Thymus (tissue), 14 donors: ENCODE measurements at places on chromosomes 2 and 18. TPM values are rescaled to one million over a fixed set of nuclear protein-coding genes. Genes with fewer than 3 reads are reported as not detected.
A peak's percentile ranks its signal among the peaks of the same experiment; 100 is the strongest.

The DSC3 gene
- 16.8 TPM for polyA plus RNA-seq

DNA sequence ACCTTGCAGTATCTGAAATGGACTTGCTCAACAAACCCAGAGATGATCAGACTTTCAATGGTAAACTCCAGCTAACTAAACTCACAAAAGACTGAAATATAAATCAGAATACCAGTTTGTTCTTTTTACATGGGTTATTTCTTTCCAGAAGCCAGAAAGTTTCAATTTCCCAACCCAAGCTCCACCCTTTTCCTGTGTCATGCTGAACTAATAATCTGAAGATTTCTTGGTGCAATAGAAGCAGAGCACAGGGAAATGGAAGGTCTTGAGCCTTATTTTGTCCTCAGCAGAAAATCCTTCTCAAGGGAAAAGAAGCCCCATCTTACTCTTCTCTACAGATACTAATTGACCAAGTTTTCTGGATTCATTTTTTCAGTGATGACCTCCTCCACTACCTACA, 93.3 kb upstream of the PAPOLG start:
- no peak for DNase-seq

The SF3B6 gene
- 163 TPM for polyA plus RNA-seq

The SLC40A1 gene
- polyA plus RNA-seq = 53.1 TPM

DNA sequence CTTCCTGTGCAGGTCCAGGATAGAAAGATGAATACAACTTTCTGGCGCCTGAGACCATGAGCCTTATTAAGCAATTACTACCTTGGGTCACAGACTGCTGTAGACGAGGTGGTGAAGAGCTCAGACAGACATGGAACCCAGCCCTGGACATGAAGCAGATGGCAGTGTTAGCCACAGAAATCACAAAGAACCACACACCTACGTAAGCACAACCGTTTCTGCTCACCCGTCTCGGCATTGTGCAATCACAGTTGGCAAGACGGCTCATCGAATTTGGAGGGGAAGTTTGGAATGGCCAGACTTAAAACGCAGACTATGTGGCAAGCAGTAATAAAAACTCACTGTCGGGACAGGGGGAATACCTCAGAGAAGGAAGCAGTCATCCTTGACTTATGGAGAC, 24.3 kb upstream of the ASPRV1 start:
- no peak for DNase-seq

DNA sequence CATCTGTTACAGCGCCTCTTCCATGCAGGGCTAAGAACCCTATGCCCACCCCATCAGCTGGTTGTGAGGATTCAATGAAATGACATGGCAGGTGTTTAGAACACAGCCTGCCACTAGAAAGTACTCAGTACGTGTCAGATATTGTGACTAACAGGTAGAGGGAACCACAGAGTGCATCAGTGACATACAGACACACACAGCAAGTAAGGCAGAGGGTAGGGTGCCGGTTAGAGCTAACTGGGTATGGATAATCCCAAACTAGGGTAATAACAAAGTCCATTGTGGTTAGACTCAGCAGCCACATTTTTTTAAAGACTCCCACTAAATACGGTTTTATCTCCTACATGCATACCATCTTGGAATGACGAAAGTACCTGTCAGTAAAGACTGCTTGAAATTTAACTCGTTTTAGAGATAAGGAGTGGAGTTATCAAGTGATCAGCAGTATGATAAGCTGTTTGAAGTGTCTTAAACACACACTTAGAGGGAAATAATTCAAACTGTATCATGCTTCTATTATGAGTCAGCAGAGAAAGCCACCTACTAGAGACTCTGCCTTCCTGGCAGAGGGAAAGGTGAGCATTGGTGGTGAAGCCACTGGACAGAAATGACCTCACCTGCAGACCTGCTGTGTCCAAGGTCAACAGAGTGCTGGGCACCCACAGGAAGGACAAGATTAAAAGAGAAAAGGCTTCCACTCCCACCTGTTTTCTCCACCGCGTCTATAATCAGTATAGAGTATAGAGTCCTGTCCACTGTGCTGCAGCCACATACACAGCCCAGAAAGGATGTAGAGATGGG, 20.6 kb downstream of the MPPE1 start:
- no peak for DNase-seq

GRCh38 chr2:127563458-127564428, 28.3 kb downstream of the MYO7B start:
- peak; percentile 13 for DNase-seq

- DNase-seq = no peak
Measured at GRCh38 chr2:109269706-109270504, 140.9 kb downstream of the SH3RF3 start.

GRCh38 chr2:13021470-13021957, 304.8 kb downstream of the TRIB2 start:
- no peak for DNase-seq

DNA sequence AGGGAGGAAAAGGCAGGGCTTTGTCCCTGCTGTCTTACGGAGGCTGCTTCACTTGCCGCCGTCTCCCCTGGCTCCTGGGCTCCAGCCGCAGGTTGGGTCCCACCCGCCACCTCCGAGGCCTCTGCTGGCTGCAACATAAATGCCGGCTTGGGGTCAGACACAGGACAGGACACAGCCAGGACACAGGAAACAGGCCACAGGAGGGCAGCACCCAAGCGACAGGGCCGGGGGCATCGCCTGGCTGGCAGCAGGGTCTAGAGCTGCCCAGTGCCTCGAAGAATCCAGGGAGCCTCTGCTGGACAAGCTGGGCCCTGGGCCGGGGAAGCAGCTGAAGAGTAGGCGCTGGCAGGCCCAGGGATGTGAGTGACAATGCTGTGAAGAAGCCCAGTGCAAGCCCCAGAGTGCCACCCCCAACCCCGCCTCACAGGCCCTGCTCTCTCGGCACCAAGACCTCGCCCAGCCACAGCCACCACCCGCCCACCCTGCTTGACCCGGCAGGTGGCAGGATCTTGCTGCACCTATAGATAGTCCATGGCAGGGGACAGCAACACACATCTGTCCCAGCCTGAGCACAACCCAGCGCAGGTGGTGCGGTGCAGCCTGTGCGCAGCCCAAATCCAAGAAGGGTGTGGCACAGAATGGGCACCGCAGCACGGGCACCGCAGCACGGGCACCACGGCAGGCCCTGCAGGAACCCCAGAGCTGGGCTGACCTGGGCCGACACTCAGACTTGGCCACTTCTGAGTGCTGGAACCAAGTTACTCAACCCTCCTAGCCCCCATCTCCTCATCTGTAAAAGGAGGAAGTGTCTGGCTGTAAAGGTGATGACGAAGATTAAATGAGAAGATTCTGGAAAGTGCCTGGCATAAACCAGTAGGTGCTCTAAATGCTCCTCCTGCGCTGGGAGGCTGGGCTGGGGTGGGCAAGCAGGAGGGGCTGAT, 55.6 kb downstream of the BIN1 start:
- no peak for DNase-seq

- no peak for DNase-seq
Measured at GRCh38 chr18:66495844-66496243, 108.0 kb downstream of the CDH19 start.

DNA sequence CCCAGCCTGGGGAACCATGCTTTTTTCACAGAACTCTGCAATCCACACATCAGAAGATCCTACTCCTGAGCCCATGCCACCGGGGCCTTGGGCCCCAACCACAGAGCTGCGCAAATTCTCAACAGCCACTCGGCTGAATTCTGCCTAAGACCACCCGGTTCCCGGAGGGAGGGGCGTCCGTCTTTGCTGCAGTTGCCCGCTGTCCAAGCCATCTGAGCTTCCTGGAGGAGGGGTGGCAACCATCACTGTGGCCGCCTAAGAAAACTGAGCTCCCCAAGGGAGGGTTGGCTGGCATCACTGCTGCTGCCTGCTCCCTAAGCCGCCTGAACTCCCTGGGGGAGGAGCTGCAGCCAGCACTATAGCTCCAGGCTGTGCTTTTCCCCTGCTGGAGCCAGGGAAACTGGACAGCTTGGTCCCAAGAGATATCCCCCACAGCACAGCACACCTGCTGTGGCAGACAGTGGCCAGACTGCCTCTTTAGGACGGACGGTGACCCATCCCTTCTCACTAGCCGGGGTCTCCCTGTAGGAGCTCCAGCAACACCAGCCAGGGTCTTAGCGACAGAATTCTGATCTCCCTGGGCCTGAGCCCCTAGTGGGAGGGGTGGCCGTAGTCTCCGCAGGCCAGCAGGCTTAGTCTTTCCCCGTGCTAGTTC, 1411.6 kb upstream of the CDH2 start:
- DNase-seq = no peak

The CERKL gene
- polyA plus RNA-seq = 2.4 TPM

The ALS2 gene
- polyA plus RNA-seq = 10.3 TPM

GRCh38 chr2:134623796-134624195, 95.0 kb downstream of the TMEM163 start:
- DNase-seq = no peak

DNA sequence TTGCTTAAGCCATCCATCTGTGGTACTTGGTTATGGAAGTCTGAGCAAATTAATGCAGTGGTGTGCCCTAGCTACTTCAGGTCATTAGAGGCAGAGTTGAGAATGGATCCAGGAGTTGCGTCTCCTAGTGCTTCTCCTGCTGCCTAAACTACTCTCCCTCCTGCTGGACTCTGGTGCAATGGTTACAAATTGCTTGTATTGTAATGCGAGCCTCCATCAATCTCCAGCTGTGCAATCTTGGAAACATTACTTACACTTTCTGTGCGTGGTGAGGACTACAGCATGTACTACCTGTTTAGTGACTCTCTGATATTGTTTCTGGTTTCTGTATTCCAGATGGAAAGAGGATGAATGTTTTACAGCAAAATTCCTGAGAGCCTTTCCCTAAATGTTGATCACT, 119.0 kb upstream of the CYRIA start:
- no peak for DNase-seq

- DNase-seq = no peak
Measured at GRCh38 chr2:17035010-17035409, 369.4 kb upstream of the CYRIA start.

The RAB31 gene
- polyA plus RNA-seq = 17.8 TPM

The SNRNP27 gene
- 64.3 TPM for polyA plus RNA-seq

The BUB1 gene
- polyA plus RNA-seq = 3.8 TPM

DNA sequence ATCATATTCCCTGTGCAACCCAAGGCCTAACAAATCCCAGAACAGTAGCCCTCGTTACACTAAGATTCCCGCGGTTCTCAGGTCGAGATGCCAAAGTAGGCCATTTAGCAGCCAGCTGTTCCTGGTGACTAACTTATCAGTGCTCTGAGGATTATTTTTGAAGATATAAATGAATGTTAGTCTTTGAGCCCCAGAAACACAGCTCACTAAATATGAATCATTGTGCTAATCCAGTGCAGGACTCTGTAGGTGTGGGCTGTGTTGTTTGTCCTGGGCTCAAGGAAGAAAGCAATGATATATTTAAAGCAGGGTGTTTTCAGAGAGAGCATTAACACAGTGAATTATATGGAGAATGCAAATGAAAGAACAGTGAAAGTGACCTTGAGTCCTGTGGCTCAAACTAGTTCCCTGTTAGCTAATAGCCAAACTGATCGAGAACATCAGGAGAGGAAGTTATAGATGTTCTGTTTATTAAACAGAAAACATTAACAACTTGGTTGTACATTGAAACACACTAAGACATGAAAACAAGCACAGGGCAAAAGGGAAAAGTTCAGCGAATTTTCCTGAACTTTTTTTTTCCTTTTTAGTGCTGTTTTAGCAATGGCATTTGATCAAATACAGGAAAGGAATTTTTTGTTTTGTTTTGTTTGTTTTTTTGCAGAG, 228.3 kb downstream of the RNF152 start:
- DNase-seq = no peak

The CYP20A1 gene
- polyA plus RNA-seq = 16.0 TPM

The GRHL1 gene
- 7.9 TPM for polyA plus RNA-seq

DNA sequence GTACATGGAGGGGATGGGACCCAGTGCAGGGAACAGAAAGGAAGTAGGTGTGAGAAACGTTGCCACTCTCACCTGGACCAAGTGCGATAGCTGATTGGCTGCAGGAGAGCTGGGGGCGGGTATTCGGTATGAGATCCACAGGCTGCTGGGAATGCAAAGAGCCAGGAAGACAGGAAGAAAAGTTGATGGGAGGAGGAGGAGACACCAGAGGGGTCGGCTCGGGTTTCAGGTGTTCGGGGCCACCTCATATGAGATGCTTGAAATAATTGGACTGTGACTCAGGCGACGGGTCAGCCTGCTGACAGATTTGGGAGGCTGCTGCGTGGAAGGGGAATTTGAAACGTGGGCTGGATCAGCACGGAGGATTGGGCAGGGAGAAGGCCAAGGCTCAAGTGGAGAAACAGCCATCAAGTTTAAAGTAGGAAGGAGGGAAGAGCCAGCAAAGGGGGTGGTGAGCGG, 65.1 kb downstream of the MRPS9 start:
- DNase-seq = no peak

DNA sequence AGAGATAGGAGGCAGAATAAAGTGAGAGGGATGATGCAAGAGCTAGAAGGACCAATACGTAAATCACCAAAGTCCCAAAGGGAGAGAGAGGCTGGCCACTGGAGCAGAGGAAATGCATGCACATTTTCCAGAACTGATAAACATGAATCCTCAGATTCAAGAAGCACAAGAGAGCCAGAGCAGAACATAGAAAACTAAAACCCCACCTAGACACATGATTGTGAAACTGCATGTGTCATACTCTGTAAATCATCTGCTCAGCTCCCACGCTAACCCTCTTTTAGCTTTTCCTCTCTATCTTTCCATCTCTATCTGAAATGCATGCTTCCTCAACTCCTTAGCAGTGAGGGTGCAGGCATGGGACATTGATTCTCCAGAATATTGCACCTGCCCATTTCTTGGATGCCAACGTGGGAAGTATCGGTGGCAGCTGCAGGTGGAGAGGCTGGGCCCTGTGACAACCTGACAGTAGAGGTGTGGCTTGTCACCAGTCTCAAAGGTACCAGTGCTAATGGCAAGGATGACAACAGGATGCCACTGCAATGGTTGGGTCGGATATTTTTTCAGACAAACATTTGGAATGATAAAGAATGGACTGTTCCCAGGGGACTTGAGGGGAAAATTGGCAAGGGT, 89.3 kb upstream of the OTOS start:
- no peak for DNase-seq

GRCh38 chr2:14745288-14746076, 113.0 kb downstream of the LRATD1 start:
- no peak for DNase-seq

The TUBB8B gene
- 1.2 TPM for polyA plus RNA-seq

DNA sequence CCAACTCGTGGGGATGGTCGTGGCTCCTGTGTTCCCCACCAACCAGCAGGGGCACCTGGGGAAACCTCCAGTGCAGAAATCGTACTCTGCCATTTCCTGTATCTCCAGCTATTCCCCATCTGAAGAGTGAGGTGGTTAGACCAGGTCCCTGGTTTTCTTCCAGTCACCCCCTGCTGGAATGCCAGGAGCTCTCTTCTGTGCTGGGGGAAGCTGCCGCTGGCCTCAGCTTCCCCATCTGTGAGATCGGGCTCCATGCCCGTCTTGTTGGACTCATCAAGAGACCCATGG, 119.7 kb downstream of the INHBB start:
- no peak for DNase-seq

DNA sequence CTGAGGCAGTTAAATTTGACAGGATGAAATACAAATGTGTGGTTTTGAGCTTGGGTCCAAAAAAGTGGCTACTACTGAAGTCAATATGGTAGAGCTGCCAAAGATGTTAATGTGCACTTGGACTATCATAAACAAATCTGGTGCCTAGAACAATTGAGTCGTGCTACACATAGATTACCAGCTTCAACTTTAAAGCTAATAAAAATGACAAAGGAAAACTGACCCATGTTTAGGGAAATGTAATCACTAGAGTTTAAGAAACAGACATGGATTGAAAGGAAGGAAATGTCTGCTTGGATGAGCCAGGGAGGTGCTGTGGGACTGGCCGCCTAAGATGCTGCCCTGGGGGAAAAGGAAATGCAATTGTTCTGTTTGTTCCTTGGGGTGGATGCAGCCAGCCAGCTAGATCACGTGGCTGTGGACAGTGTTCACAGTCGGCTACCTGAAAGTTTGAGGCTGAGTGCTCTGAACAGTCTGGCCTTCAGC, 36.6 kb downstream of the CYB5A start:
- DNase-seq = no peak

The PROM2 gene
- 4.3 TPM for polyA plus RNA-seq
